Activated CD4-positive, CD25-positive, alpha-beta regulatory T cell treated with anti-CD3 and anti-CD28 coated beads, Interleukin-2, amount 50 U/mL, for 16 hours (primary cell): ENCODE measurements at places on chromosomes 3 and 15.

DNA sequence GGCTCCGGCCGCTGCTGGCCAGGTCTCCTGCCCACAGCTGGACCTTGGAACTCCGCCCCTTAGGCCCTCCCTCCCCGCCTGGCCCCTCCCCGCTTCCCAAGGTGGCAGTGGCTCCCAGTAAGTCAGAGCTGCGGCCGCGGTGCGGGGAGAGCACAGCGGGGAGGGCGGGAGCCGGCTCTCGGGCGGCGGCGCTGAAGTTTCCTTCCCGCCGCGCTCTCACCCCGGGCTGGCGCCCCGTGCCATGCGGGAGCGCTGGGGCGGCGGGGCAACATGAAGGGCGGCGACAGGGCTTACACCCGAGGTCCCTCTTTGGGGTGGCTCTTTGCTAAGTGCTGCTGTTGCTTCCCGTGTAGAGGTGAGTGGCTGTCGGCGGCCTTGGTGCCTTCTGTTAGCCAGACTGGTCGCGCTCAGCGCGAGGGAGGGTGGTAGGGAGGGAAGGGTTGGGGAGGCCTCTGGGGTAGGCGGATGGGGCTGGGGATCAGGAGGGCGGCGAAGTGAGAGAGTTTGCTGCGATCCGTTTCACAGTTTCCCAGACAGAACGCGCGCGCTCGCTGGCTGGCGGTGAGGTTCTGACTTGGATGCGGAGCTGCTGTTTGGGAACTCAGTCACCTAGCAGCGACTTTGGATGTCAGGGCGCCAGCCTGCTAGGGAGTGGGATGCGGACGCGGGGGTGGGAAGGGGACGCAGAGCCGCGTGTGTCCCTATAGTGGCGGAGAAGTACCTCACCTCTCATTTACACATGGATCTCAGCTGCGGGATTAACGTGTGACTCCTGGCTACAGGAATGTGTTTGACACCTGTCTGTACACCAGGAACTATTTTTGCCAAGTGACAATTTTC, 145.5 kb upstream of the UMPS start:
- no peak for DNase-seq

GRCh38 chr3:87004883-87005282, 13.9 kb upstream of the VGLL3 start:
- DNase-seq, result no peak

DNA sequence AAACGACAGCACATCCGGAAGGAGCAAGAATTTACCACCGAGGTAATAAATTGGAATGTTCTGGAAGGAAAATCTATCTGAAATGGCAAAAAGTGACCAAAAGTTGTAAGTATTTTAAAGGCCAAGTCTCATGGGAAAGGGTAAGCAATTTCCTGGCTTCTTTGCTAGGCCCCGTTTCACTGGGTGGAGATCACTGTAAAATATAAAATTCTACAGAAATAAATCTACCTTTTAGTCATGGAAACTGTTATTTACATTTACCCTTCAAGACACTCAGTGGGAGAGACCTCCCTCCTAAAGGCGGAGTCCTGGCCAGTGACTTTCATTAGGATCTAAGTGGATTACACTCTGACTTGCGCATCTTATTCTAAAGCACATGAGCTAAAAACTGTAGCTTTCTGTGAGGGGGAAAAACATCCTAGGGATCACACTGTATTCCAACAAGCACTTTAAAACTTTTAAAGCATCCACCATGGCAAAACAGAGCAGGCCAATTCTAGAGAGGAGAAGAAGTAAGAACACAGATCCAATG, 28.8 kb downstream of the LYZL4 start:
- no peak for DNase-seq

- DNase-seq, result no peak
These were observed 42.4 kb downstream of the CP start for GRCh38 chr3:149179220-149179619.

DNA sequence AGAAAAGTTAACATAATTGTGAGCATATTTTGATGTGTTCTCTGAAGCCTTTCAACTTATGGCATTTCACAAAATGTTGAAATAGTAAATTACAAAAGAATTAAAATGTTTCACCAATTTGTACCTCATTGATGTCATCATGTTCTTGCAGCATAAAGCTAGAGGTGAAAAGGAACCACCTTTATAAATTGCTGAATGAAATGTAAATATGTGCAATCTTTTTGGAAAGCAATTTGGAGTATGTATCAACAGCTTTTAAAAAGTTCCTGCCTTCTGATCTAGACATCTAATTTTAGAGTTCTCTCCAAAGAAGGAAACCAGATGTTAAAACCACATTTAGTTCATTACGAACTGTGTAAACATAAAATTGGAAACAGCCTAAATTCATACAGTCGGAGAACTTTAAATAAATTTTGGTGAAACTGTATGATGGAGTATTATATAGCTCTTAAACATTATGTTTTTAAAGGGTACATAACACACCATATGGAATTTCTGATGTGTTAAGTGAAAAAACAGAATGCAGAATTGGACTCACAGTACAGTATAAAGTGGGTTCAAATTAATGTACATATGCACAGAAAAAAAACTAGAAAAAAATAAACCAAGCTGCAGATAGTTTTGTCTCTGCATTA, 311.2 kb upstream of the NAALADL2 start:
- no peak for DNase-seq

DNA sequence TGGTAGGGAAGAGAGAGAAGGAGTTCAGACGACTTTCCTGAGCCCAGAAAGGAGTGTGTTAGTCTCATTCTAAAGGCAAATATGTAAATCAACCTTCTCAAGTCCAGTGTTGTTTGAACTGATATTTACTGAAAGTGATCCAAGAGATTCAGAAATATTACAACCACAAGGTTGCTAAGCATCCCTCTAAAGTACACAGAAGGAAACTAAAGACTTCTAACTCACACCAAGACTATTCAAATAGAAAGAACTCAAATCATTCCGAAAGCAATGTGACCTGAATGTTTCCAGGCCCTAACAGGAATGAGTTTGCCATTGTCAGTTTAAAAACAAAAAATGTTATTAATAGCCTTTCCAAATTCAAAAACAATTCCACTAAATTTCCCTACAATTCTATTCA, 56.9 kb upstream of the VGLL3 start:
- DNase-seq, result no peak
